Eye (tissue), 1 donor: ENCODE measurements at places on chromosomes 12 and 14.

GRCh38 chr12:24109381-24110039 lies 160.0 kb upstream of the SOX5 start:
- peak; percentile 15 for DNase-seq

DNA sequence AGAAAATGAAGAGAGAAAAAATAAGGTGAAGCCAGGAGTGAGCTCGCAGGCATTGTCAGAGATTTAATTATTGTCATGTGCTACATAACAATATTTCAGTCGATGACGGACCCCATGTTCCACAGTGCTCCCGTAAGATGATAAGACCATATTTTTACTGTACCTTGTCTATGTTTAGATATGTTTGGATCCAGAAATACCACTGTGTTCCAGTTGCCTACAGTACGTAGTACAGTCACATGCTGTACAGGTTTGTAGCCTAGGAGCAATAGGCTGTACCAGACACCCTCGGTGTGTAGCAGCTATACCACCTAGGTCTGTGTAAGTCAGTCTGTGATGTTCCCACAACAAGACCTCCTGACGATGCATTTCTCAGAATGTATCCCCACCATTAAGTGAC lies 137.5 kb downstream of the FBXL14 start:
- DNase-seq = no peak

DNA sequence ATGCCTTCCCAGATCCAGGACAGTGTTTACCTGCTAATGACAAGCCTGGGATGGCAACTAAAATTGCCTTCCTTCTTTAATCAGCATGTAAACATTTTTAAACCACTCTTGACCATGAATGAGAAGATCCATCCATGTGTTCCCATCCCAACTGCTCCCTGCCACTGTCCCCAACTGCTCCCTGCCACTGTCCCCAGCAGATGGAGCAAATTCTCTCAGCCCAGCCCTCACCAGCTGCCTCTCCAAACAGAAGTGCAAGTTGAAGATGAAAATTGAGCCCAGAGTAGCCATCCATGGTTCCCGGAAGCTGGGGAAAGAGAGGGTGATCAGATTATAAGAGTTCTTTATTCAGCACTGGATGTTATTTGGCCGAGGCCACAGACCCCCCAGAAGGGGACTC lies 133.1 kb downstream of the SLC15A4 start:
- peak; percentile 15 for DNase-seq

GRCh38 chr12:94184995-94185719 lies 36.8 kb downstream of the PLXNC1 start:
- DNase-seq = no peak

DNA sequence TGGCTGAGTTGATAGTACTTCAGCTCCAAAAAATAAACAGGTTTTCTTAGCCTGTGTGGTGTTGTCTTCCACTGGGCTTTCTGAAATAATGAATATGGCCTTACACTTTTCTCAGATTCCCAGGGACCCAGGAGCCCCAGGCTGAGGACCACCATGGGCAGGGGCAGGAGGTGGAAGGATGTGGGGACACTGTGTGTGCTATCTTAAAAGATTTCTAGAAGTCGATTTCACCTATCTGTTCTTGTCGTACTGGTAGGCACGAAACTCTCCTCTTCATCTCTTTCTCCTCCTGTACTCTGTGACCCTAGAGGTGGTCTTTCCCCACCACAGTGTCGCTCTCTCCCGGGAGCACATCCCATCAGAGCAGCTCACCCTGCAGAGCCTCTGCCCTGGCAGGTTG lies 107.7 kb upstream of the FKBP4 start:
- DNase-seq = no peak

- DNase-seq = no peak
Measured at GRCh38 chr12:122174155-122174845, at the start of gene IL31. Gene IL31, minus strand, starts transcription at chr12:122174221. Its CDS starts 49 bp downstream, at chr12:122174172.

DNA sequence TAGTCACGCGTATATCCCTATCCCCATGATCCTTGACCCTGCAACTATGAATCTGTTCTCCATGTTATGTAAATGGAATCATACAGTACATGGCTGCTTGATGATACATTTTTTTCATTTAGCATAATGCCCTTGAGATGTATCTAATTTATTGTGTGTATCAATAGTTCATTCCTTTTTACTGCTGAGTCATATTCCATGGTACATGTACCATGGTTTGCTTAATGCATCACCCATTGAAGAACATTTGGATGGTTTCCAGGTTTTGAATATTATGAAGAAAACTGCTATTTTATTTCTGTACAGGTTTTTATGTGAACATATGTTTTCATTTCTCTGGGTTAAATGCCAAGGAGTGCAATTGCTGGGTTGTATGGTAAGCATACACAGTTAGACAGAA lies 4.0 kb upstream of the RNASE10 start:
- no peak for DNase-seq

- DNase-seq = no peak
Measured at GRCh38 chr12:101671157-101671791, 26.2 kb upstream of the CHPT1 start.

DNA sequence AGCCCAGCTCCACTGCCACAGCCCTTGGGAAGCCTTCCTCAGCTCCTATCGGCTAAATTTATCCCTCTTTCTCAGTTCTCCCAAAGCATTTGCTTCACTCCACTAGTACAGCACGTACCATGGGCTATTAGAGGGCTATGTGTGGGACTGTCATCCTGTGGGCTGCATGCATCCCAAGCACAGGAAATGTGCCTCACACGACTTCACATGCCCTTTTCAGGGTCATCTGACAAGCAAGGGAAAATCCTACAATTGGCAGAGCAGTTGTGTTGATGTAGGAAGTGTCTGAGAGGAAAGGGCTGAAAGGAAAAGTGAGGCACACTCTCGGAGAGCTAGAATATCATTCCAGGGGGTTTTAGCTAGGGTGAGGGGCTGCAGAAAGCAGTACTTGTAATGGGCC lies 47.6 kb downstream of the NINJ2 start:
- no peak for DNase-seq

GRCh38 chr12:77560714-77561113 lies 270.0 kb upstream of the NAV3 start:
- DNase-seq = no peak

- no peak for DNase-seq
Measured at GRCh38 chr14:85688006-85688405, 158.1 kb downstream of the FLRT2 start.

DNA sequence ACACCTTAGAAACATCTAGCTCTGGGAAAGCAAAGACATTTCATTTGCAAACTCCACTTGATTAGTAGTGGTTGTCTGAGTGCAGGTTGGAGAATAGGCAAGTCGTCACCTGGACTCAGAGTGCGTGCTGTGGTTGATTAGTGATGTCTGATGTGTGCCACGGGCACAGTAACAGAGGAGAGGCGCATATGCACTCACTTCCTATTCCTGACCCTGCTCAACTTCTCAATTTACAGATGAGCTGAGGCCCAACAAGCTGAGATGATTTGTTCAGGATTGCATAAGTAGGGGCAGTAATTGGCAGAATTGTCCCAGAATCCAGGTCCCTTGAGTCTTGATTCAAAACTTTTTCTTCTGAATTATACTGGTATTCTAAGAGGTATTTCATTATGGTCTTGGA lies 44.9 kb downstream of the ADCK1 start:
- no peak for DNase-seq

DNA sequence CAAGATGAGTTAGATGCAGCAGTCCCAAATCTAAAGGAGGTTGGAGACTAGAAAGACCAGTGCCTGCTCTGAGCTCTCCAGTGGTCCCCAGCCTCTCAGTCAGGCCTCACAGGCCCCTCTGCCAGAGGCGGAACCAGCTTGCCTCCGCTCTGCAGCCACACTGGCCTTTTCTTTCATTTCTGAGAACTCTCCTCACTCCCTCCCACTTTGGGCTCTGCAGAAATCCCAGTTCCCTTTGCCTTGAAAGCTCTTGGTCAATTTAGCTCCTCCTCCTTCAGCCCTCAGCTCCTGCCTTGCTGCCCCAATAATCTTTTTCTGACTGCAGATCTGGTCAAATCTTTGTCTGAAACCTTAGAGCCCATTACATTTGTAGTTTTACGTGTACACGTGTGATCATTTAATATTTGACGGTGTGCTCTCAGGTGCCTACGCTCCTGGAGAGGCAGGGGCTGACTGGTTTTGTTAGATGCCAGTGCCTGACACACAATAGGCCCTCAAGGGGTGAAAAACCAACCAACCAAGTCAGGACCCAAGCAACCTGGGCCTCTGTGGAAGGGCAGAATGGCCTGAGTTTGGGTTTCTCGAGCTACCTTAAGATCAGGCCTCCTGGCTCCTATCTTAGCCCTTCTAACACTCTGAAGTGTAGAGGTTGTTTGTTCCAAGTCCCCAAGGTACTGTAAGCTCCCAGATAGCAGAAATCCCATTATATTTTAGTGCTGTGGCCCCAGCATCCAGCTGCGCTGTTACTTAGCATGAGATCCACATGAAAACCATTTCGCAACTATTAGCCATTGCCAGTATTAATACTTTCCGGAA lies 1.1 kb upstream of the NUDT4 start:
- DNase-seq = peak; percentile 78

DNA sequence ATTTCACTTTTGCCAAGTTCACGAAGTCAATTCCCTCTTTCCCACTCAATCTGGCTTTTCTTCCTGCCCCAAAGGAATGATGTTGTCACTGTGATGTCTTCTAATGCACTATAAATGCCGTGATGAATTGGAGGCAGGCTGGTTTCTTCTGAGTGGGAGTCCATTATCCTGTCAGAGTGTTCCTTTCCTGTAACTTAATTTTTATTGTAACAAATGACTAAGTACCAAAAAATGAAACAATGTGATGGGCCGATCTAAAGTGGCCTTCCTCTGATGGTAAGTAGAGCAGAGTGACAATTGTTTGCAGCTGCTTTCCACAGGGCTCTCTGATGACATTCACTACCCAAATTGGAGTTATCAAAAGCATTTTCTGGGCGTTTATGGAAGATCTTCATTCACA lies 22.2 kb downstream of the TMEM30B start:
- peak; percentile 48 for DNase-seq

DNA sequence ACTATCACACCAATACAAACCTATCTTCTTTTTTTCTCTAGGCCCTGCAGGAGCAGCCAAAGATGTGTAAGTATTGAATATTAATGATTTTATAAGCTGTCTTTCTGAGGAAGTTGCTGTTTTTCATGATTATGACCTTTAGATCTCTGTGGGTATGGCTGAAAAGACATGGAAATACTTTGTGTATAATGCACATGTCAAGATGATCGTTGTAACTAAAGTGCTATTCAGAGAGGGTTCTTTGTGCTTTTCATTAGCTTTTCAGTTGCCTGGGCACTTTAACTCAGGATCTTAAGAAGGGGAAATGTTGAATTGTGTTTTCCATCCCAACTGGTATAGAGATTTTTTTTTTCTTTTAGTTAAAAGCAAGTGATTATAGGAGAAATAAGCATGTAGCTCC lies 18.1 kb downstream of the C12orf75 start:
- no peak for DNase-seq

DNA sequence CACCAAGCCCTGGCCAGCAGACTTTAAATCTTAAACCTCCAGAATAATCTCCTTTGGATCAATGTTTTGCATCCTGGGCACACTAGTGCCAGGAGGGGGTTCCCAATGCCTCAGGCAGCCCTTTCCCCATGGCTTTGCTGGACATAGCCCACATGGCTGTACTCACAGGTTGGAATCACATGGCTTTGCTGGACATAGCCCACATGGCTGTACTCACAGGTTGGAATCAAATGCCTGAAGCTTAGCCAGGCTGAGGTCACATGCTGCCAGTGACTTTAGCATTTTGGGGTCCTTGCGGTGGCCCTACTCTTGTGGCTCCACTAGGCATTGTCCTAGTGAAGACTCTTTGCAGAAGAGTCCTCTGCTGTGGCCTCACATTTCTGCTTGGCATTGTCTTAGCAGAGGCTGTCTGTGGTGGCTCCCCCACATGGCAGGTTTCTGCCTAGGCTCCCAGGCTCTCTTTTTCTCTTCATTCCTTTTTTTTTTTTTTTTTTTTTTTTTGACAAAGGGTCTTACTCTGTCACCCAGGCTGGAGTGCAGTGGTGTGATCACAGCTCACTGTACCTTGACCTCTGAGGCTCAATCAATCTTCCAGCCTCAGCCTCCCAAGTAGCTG lies 13.0 kb downstream of the FLVCR2 start:
- no peak for DNase-seq
